ENCODE measurements at places on chromosomes 1 and 21.
A peak's percentile ranks its signal among the peaks of the same experiment; 100 is the strongest.

DNA sequence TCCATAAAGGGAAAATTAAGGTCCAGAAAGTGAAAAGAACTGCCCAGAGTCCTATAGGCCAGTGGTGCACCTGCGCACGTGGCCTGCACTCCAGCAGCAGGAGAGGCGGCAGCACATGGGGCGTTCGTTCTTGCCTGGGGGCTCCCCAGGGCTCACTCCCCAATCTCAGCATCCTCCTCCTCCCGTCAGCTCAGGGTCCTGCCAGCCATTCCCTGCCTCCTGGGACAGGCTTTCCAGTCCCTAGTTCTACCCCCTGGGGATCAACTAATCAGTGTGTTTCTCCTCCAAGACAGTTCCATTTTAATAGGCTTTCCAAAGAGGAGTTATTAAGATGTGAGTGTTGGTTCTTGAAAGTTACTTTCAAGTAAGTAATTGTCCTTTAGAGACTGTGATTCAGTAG is 1.2 kb upstream of the A3GALT2 start:
- DNase-seq, result no peak

DNA sequence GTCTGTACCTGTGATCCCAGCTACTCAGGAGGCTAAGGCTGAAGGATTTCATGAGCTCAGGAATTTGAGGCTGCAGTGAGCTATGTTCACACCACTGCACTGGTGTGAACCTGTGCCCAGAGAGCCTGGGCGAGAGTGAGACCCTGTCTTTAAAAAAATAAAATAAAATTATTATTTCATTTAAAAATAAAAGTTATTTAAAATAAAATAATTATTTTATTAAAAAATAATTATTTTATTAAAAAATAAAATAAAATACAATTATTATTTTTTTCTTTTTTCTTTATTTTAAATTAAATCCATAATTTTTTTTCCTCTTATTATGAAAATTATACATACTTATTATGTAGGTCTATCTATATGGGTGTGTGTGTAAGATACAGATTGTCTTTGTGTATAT is 53.6 kb downstream of the LHX9 start:
- no peak for DNase-seq

DNA sequence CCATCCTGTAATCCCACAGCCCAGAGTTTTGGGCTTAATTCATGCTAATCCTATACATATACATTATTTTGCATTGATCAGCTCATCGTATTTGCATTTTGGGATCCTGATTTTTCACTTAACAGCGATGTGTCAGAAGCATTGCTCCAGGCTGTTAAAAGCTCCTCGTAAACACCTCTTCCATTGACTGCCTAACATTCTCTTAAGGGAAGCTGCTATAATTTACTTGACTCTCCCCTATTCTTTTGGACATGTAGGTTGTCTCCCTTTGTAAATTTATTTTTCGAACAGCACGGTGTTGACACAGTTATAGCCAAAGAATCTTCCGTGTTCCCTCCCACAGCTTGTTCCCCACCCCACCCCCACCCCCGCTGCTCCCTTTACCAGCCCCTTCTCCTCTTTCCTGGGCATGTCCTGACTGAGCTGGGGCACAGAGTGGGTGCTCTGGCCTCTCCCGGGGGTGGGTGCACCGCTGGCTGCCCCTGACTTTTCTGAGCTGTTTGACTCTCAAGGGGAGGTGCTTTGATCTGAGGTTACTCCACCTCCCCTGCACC is 22.8 kb downstream of the LDLRAP1 start:
- no peak for DNase-seq

- no peak for DNase-seq
These were observed 58.2 kb upstream of the MPC2 start for GRCh38 chr1:167995038-167995437.

- DNase-seq, result no peak
These were observed 2.5 kb downstream of the AKNAD1 start for GRCh38 chr1:108854221-108855019.

DNA sequence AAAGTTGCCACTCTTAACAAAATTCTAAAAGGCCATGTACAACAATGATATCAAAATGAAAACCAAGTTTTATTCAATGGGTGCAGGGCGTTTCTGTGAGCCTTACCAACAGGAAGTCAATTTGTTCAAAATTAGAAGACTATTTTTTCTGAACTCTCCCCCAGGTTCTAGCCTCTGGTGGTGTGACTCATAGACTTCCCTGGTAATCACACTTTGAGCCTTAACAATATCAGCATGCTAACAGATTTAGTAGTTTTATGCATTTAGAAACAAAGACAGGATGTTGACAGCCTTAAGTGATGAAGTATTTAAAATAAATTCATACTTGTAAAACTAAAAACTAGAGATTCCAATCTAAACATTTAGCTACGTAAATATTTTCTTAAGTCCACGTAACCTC is 88.4 kb downstream of the LRRC8C start:
- DNase-seq, result peak; percentile 64

GRCh38 chr1:117540532-117540931 is 65.3 kb upstream of the TENT5C start:
- DNase-seq, result no peak

DNA sequence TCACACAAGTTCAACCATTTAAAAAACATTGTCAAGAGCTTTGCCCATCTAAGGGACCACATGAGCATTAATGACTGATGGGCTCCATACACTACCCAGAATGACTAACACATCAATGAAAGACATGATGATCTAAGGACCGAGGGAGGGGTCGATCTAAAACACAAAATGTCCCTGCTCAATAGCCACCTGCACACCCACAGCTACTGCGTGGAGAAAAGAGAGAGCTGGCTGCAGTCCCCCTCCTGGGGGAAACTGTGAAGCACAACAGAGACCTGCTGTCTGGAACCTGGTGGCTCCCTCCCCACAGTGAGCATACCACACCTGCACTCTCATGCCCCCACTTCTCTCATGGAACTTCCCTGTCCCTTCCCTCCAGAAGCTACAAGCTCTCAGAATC is 130.1 kb upstream of the ERG start:
- no peak for DNase-seq

DNA sequence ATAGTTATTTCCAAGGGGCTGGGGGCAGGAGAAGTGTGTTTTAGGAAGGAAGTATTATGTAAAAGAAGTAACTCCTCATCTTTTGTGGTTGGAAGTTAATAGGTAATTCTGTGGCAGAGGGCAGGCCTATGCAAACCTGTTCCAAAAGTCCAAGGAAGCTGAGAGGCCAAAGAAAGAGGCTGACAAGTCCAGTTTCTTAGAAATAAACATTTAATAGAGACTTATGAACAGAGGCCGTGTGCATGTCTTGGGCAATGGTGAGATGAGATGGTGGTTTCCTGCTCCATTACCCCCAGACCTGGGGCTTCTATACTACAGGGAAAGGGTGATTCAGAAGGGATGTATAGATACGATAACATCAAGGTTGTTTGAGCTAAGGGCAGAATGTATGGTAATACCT is 7.6 kb upstream of the CA14 start:
- DNase-seq, result no peak

DNA sequence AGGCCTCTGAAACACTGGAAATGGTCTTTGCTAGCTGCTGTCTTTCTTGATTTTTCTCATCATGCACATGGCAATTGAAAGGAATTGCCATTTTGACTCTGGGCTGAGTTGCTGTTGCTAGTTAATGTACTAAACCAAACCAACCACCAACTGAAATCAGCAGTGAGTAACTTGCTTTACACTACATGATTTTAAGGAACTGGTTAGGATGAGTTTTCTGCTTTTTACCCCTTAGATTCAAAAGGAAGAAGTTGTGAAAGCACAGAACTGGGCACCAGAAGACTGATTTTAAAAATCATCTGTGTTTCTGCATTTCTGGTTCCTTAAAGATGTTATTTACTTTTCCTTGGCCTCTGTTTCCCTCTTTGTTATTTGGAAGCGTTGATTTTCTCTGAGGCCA is 361.9 kb downstream of the HLX start:
- no peak for DNase-seq

DNA sequence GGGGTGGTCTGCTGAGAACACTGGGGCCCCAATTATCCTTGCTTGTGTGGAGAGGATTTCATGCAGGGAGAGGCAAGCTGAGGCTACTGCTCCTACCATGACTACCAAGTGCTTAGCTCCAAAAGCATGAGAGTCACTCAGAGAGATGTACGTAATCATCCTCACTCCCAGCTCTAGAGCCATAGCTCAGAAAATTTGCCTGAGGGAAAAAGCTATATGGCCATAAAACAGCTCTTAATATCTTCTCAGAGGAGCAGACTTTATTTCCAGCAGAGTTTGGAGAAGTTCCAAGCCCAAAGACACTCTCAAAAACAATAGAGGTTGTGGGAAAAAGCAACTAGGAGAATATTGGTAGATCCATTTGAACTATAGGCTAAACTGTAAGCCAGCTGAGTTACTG is 106.4 kb upstream of the PBX1 start:
- DNase-seq, result no peak

GRCh38 chr1:246579818-246580217 is 13.6 kb downstream of the CNST start:
- no peak for DNase-seq

DNA sequence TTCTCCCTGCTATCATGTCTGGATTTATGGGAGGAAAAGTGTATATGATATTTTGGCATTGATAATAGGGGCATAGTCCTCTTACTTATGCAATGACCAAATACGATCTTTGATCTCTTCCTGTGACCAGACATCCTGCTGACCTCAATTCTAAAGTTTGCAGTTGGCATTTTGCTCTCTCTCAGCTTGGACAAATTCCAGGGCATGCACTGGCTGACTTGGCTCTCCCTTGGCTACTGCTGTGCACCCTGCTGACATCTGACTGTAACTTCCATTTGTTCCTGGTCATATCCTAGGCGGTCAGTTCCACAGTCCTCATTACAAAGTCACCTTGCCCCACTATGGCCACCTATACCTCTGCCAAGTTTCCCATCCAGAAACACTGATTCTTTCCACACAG is 380.7 kb upstream of the NR5A2 start:
- no peak for DNase-seq

DNA sequence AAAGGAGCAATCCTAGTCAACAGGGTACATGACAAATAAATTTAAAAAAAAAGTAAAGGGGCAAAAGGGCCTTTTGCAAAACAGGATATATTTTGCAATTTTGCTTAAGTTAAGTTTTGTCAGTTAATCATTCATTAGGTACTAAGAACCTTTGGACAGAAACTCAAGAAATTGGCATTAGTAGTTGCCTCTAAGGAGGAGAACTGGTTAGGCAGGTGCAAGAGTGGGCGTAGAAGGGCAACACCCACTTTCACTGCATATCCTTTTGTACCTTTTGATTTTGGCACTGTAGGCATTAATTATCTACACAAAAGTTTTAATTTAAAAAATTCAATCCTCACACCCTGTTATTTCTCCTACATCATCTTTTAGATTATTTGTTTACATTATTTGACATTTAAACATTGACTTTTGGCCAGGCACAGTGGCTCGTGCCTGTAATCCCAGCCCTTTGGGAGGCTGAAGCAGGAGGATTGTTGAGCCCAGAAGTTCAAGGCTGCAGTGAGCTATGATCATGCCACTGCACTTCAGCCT is 4.3 kb downstream of the DDAH1 start:
- DNase-seq, result no peak

GRCh38 chr1:29682171-29682918 is 446.0 kb downstream of the PTPRU start:
- peak; percentile 27 for DNase-seq

DNA sequence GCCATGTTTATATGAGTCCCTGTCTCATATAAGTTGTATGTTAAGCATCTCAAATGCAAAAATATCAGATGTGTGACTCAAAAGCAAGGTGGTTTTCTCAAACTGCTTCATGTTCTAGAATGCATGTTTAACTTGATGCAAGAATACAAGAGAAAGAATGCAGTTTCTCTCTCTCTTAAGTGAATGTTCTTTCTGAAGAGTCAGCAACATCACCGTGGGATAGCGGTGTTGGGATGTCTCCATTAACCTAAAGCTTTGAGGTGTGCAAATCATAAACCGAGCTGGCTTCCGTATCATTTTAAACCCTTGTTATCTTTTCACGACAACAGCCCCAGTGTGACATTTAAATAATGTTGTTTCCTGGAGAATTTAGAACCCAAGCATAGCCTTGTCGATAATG is 48.4 kb upstream of the TARBP1 start:
- no peak for DNase-seq

DNA sequence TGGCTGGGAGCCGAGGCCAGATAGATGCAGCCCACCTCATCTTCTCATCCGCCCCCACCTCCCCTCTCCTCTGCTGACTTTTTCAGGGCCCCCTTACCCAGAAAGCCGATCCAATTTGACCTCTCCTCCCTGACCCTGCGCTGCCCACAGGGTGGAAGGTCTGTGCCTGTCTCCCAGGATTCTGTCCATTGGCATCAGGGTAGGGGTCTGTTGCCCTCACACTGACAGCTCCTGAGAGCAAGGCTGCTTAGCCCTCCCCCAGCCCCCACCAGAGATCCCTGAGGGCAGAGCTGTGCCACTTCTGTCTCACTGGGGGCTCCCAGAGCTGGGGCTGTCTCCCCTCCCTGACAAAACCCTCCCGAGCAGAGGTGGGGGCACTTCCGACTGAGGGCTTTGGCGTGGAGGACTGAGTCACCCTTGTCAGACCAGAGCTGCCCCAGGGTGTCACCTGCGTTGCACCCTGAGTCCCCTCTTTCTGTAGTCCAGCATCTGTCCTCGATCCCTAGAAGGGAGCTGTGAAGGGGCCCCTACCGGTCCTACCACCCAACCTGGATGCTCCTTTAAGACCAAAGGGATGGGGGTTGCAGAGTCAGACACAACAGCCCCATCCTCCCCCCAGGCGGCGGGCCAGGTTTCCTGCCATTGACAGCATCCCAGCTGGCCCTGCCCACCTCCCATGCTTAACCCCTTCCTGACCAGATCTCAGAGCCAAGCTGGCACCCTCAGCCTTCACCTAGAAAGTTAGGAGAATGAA is 2.4 kb upstream of the FAM110D start:
- no peak for DNase-seq

DNA sequence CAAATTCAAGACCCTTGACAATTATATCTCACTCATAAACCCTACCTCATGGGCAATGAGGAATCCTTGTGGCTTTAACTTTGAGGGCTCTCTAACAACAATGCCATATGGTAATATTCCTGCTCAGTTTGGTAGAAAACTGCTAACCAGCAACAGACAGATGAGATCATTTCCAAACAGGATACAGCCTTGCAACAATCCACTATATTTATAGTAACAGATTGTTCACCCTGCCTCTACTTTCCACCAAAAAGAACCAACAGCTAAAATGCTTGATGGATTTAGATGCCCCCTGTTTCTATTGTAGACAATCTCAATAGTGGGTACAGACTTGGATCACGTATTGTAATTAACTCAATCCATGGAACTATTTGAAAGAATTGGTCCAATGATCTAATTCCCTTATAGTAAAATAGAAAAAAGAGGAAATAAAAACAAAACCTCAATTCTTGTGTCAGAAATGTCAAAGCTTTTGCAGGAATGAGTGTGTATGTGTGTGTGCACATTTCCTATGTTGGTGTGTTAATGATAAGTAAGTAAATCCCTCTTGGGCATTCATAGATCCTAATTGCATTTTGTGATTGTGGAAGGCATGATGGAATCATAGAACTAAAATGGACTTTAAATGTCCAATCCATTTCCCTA is 100.0 kb upstream of the EDEM3 start:
- DNase-seq, result no peak

All from activated CD8-positive, alpha-beta memory T cell treated with anti-CD3 and anti-CD28 coated beads, Interleukin-2, amount 10 ng/mL, durations not matched to agents 7 days and 5 days (primary cell).